LHCN-M2 (cell line): ENCODE measurements at places on chromosomes 12 and 14.
A peak's percentile ranks its signal among the peaks of the same experiment; 100 is the strongest.

DNA sequence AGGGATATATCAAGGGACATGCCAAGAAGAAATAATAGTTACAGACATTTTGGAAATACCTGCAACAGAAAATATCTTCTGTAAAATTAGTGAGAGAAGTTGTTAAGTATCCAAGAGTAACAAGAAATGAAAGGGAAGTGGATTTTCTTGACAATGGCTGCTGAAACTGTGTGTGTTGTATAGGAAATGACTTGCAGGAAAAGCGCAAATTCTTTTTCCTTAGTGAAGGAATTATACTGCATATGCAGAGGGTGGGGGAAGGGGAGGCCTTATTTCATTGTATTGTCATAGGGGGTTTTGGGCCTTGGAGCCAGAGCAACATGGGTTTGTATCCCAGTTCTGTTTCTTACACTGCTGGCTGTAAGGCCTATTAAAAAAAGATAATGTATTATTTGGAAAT is 84.4 kb upstream of the DDHD1 start:
- no peak for DNase-seq

DNA sequence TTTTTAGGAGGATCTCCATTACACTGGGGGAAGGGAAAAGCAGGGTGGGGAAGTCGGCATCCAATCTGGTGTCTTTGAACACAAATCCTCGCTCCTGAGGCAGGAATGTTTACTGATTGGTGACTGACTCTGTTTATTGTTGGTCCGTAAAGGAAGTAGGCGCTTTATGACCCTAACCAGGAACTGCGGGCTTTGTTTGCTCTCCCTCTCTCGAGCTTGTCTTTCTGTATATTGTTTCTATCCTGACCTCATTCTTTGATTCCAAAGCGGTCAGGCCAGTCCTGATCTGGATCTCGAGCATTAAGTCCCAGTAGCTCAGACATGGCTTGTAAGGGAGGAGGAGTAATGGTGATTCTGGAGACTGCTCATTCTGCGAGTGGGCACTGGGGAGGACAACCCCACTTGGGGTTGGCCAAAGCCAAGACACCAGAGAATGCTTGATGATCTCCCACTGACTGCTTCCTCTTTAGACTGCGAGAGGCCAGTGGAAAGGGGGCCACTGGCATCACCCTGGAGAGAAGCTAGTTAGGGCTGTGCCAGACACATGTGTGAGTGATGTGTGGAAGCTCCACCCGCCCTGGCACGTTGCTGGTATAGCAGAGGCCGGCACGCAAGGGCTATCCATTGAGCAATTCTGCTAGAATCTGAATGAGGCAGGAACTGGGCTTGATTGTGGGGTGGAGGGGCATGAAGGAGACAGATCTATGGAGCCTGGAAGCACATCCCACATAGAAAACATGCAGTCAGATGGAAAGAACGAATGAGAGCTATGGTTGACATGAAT is 194.6 kb downstream of the PAX9 start:
- no peak for DNase-seq

- DNase-seq: peak; percentile 35
Observed at GRCh38 chr14:32352631-32353030, 23.5 kb downstream of the AKAP6 start.

DNA sequence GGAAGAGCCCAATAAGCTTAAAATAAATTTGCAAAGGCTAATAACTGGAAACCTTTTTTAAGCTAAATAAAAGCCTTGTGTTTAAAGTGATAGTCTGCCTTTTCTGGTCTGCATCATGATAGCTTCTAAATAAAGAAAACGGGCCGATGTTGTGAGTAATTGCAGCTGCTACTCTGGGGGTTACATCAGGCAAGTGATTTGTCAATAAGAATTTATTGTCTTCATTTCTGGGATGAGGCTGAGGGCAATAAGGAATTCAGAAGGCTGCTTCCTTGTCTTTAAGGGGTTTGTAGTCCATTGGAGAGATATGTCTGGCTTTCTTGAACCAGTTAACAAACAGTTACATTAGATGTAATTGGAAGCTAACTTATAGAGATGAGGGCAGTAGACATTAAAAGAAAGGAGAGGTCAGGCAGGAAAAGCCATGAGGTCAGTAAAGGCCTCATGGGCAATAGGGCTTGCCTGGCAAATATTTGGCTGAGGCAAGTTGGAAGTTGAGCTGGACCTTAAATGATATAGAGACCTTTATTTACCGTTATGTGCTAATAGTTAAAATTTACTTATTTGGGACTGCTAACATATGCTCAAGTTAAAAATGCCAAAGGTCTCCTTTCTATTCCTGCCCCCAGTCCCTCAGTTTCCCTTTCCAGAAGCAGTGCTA is 85.0 kb downstream of the CRADD start:
- DNase-seq: peak; percentile 90

- DNase-seq: no peak
Observed at GRCh38 chr14:39772627-39773026, 340.4 kb upstream of the FBXO33 start.

DNA sequence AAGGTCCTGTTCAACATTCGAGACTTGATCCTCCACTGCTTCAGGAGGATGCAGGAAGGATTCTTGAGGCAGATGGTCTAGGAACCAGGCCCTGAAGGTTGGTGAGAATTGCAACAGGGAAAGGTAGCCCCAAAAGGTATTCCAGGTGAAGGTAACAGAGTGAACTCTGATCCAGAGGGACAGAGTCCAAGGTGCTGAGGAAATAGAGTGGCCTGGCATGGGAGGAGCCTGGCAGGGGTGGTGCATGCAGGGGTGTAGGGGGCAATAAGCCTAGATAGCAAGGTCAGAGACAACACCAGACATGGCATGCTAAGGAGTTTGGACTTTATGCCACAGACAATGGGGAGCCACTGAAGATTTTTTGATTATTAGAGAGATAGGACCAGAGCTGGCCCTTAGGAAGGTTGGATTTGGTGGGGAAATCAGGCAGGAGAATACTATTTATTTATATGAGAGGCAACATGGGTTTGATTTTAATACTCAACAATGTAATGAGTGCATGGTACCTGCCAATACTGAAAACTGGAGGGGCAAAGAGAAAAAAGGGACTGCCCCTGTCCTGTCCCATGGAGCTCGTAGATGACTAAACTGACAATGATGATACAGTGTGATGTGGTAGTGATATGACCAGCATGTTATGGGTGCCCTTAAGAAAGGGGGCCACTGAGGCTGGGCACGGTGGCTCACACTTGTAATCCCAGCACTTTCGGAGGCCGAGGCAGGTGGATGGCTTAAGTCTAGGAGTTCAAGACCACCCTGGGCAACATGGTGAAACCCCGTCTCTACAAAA is 50.5 kb upstream of the TMED10 start:
- DNase-seq: no peak

GRCh38 chr14:25108959-25109358 is 59.0 kb upstream of the STXBP6 start:
- DNase-seq: peak; percentile 41

- no peak for DNase-seq
Observed at GRCh38 chr14:22524784-22525161, 64.3 kb downstream of the DAD1 start.

DNA sequence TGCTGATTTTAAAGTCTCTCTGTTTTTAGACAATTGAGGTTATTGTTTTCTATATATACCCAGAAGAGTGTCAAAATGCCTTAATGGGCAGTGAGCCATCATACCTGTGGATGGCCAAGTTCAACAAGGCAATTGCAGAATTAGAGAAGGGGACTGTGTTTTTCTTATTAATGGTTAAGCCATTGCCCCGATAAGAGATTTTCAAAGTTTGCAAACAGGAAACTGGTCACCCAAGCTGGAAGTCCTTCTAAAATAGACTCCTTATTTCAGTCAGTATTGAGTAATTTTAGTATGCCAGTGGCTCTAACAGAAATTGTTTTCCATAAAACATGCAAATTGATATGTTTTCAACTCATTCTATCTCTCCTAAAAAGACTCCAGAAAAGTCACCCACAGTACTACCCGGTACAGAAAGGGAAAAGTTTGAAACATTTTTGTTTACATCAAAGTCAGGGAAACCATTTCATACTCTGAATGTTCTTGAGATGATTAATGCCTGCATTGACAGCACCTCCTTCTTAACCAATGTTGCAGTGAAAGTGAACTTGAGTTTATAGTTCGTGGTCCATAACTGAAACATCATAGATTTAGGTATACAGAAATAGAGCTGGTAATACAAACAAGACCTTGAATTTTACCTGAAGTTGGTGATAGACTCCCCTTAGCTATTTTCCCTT is 191.1 kb downstream of the TMX1 start:
- no peak for DNase-seq

- peak; percentile 96 for DNase-seq
Observed at GRCh38 chr12:122752464-122753318, at the start of gene DENR. Gene DENR (plus strand): TSS chr12:122752824. CDS start chr12:122753702, 878 bp downstream.

DNA sequence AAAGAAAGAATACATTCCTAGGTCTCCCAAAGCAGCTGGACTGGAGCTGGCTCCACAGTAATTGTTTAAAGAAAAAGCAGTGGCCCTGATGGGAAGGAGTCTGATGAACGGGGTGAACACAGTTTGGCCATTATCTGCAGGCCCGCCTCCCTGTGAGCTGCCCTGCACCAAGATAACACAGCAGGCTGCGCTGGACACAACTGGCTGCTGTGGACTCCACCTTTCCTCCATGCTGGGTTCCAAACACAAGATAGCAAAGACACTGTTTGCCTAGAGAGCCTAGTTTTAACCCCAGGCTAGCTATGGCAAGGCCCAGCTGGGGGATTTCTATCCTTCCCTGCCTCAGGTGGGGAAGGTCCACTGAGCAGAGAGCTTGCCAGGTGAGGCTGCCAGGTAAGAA is 34.6 kb downstream of the ZFP36L1 start:
- DNase-seq: no peak

DNA sequence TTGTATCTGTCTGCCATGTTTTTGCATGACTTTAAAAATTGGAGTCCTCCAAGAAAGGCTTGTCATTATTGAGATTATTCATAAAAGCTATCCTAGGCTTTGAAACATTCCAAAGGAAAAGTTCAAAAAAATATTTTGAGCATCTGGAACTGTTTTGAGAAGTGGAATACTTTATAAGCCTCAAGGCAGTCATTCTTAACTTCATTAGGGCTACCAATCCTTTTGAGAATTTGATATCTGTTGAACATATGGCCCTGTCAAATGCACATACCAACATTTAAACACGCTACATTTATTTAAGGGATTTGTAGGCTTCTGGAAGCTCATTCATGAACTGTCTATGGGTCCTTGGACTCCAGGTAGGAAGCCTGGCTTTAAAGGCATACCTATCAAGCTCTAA is 77.0 kb downstream of the TMEM117 start:
- no peak for DNase-seq

DNA sequence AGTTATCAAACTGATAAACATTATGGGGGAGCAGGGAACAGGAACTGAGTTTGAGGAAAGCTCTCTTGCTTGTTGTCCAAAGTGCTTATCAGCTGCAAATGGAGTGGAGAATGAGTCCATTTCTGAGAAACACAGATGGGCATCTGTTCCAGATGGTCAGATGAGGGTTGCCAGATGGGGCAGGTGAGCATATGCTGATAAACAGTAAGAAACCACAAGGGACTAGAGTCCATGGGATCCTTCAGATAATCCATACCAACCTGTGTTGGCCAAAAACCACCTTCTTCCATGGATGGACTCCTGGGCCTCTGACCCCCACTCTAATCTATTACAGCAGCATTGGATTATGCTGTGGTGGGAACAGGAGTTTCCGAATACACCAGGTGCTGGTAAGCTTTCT is 38.3 kb downstream of the GNS start:
- DNase-seq: no peak

DNA sequence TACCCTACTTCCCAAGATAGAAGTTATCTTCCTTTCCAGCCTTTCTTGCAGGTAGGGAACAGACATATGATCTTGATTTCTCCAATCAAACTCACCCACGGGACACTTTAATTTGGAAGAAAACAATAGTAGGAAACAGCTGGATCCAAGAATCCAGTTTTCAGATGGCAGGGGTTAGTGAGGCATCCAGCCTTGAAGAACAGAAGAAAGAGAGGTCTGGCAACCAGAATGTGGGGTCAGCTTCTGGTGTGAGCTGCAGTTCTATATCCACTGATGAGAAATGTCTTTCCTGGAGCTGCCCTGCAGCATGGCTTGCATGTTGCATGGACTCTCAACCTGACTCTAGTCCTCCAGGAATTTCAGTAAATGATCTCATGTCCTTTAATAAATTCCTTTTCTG is 83.8 kb downstream of the TTC8 start:
- DNase-seq: no peak

- DNase-seq: no peak
Observed at GRCh38 chr12:104668274-104668718, 211.5 kb downstream of the CHST11 start.

- DNase-seq: no peak
Observed at GRCh38 chr12:22254478-22254877, 80.0 kb downstream of the ST8SIA1 start.

DNA sequence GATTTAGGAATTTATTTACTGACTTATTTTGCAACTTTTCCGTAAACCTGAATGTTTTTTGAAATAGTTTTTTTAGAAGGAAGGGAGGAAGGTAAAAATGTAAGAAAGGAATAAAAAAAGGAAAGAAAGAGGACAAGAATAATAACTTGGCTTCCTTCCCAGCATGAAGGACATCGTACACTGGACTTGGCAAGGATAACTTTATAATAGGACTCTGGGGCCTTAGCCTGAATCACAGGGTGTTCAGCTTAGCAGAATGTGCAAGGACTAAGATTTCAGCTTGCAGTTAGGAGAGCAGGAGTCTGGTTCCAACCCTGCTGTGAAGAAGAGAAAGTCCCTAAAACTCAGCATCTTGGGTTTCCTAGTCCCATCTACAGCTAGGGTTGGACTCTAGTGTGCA is 1053.3 kb downstream of the VRK1 start:
- DNase-seq: no peak

- no peak for DNase-seq
Observed at GRCh38 chr12:71948390-71948789, 9.7 kb downstream of the TPH2 start.

GRCh38 chr12:118842866-118843265 is 138.5 kb upstream of the SRRM4 start:
- no peak for DNase-seq

- DNase-seq: no peak
Observed at GRCh38 chr14:104117341-104118005, 20.9 kb upstream of the KIF26A start.

- DNase-seq: peak; percentile 67
Observed at GRCh38 chr12:122841544-122842321, 6.5 kb downstream of the HIP1R start.

DNA sequence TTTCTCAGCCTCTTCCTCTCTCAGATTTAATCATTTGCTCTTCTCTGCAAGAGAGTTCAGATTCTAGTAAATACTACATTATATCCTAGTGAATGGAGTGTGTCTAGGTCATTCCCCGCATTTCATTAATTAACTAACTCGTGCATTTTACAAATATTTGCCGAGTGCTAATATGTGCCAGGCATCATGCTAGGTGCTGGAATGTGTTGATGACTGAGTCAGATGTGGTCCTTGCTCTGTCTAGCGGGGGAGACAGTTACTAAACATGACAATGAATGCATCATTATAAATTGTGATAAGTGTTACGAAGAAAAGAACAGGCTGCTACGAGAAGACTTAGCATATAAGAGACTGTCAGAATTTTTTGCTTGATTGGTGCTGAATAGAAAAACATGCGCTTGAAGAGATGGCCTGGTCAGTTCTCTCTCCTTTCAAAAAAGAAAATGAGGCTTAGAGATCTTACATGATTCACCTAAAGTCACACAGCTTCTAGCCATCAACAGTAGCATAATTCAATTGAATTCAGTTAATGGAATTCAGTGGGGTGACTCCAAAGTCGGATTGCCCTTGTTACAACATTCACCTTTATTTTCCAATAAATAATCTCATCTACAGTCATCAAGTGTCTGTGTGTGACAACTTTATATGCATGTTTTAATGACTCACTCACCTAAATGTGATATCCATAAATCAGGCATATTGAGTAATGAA is 48.7 kb upstream of the MAX start:
- no peak for DNase-seq
